GM12864 (cell line): ENCODE measurements at places on chromosomes 4 and X.

GRCh38 chr4:13355111-13355880 lies 128.8 kb downstream of the RAB28 start:
- no peak for DNase-seq

GRCh38 chrX:124035657-124036056 lies 74.2 kb downstream of the STAG2 start:
- no peak for DNase-seq

GRCh38 chr4:40722576-40723161 lies 27.1 kb upstream of the NSUN7 start:
- peak; percentile 77 for DNase-seq

DNA sequence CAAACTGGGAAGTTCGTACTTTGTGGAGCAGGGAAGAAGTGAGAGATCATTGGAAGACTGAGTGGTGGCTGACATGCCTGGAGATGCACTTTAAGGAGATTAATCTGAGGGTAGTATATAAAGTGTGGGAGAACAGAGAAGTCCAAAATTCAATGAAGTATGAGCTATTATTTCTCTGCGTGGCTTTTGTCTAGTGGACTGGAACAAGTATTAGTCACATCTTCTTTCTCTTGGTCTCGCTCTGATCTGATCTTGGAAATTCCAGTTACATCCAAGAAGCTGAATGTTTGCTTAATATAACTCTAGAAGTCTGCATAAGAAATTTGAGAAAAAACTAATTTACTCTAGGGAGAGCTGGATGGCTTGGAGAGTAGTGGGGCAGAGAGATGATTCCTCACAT lies 64.8 kb upstream of the NR0B1 start:
- no peak for DNase-seq

- DNase-seq, result peak; percentile 37
Measured at GRCh38 chr4:139015948-139016471, 429 bp downstream of the NOCT start.

GRCh38 chrX:31606771-31607170 lies 534.9 kb upstream of the FTHL17 start:
- no peak for DNase-seq

DNA sequence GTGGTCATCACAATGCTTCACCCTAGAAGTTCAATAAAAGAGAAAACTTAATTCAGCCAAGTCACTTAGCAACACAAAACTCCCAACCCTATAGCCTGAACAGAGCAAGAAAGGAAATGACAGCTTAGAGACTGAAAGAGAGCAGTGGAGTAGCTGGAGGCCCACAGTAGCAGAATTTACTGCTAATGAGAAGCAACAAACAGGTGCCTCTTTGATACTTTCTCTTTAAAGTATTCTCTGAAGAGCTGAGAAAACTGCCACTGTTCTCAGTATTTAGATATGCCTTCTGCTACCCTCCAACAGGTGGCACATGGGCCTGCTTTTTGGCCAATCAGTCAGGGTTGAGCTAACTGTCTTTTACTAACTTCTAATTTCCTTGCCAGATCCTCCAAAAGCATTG lies 240.0 kb downstream of the GPC3 start:
- DNase-seq, result no peak

DNA sequence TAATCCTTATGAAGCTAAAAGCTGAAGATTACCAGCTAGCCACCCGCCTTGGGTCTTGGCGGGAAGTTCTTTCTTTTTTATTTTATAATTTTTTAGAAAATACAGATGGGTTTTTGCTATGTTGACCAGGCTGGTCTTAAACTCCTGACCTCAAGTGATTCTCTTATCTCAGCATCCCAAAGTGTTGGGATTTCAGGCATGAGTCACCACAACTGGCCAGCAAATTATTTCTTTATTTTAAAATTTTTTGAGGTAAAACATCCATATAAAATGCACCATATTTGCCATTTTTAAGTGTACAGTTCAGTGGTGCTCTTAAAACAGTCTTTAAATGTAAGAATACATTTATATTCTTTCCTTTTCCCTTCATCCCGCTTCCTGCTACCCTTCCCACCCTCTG lies 40.6 kb upstream of the ANTXR2 start:
- no peak for DNase-seq

GRCh38 chrX:24676403-24677024 lies 17.2 kb upstream of the POLA1 start:
- no peak for DNase-seq

- DNase-seq, result no peak
Measured at GRCh38 chr4:3451956-3452355, 10.2 kb downstream of the HGFAC start.

- no peak for DNase-seq
Measured at GRCh38 chr4:181949704-181950312, 293.4 kb upstream of the TENM3 start.

DNA sequence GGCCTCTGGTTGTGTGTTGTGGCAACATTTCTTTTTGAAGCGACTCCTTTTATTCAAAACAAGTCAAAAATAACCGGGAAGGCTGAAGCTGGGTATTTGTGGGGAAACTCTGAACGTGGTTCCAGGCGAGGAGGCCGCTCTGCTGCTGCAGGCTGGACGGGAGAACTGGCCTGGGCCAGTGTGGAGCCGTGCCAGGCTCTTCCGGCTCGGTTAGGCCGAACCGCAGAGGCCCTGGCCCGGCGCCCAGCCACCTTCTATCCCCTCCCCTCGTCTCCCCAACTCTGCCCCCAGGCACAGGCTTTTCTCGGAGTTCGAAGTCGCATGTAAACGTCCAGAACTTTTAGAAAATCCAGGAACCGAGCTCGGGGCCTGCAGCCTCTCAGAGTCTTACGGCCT lies 2.4 kb upstream of the BCOR start:
- no peak for DNase-seq

DNA sequence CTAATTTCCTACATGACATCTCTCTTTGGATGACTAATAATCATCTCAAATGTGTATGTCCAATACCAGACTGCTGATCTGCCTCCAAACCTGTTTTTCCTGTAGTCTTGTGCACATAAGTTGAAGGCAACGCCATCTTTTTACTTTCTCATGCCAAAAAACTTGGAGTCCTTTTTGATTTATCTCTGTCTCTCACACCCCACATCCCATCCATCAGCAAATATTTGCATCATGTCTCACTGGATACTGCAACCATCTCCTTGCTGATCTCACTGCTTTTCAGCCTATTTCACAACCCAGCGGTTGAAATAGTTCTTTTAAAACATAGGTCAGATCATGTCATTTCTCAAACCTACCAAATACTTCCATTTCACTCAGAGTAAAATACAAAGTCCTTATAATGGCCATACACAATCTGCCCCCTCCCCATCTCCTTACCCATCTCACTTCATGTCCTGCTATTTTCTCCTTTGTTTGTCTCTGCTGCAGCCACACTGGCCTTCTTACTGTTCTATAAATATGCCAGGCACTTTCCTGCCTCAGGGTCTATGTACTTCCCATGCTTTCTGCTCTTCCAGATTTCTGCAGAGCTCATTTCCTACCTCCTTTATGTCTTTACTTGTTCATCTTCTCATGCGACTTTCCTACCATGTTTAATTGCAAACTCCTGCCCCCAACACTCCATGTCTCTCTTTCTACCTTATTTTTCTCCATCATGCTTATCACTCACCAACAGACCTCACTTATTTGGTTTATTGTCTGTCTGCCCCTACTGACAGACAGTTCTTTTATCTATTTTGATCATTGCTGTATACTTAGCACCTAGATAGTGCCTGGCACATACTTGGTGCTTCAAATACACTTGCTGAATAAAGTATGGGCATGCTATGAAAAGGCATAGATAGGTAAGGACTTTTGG lies 98.8 kb downstream of the ANXA3 start:
- DNase-seq, result no peak

- DNase-seq, result no peak
Measured at GRCh38 chr4:181807771-181808170, 435.4 kb upstream of the TENM3 start.

GRCh38 chr4:100008048-100008447 lies 58.0 kb upstream of the H2AZ1 start:
- no peak for DNase-seq

DNA sequence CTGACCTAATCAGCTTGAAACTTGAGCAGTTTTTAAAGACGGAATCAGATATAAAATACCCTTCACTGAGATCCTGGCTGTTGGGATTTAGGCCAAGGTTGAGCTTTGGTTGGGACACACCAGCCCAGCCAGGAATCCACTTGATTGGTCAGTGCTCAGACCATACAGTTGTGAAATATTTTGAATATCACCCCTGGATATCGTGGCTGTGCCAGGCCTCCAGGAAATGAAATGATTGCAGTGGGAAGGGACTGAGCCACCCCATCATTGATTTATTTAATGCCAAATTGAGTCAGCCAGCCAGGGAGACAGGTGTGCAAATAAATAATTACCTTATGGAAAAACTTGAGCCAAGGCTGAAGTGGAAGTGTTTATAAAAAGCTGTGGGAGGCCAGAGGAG lies 128.4 kb upstream of the SCML1 start:
- DNase-seq, result no peak

DNA sequence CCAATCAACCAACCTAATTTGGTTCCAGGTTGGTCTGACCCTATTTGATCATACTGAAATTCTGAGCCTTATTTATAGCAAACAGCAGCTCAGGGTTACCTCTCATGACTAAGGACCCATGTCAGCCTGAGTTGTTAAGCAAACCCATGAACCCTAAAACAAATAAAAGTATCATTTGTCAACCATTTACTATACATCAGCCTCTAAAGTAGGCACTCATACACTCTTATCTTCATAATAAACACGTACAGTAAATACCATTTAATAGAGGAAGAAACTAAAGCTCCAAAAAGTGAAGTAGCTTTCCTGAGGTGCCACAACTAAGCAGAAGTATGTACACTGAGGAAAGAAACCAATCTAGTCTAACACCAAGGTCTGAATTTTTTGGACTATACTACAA lies 25.2 kb downstream of the MANBA start:
- no peak for DNase-seq

DNA sequence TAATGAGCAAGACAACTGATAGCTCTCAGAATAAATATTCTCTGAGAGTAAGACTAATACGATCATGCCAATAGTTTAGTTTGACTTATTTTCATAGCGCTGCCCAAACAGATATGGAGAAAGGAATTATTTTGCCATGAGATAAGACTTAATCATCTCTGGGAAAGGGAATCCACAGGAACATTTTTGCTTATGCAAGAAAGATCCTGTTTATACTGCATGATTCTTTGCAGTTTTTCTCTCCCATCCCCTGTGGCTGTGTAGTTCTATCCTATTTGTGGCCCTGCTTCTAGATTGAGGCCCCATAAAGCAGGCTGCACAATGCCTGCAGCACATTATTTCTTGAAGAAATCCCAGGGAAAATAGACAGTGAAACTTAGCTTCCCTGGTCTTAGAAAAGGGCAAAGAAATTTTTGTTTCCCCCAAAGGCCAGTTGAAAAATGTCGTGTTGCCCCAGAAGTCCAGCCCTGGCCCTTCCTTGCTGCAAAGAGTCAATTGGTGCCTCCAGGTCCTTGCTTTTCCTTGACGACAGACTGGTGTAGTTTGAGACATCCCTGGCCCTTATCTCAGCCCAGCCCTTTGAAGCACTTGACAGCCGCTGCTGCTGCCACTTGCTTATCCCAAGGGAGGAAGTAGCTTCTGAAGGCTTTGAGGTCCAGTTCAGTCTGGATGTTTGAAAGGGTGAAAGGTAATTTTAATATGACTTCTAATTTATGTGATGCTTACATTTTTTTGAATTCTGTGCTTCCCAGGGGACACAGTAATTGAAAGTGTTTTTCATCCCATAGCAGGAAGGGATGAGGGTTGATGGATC lies 45.0 kb upstream of the SH3RF1 start:
- DNase-seq, result no peak

GRCh38 chr4:188459381-188459780 lies 320.1 kb downstream of the TRIML1 start:
- no peak for DNase-seq

DNA sequence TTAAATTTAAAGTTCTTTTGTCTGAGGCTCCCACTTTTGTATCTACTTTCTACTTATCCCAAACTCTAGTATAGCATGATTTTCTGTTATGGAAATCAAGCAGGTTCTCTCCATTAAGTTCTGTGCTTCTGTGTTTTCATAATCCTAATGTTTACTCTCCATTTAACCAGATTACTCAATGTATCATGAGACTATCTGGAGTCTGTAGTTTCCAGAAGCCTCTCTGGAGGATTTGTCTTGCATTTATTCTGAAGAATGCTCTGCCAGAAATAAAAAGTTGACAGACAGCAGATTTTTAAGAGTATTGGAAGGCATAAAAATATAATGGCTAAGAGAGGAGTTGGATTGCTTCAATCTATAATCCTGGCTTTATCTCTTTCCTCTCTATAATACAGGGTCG lies 39.2 kb upstream of the PLS3 start:
- no peak for DNase-seq

- DNase-seq, result no peak
Measured at GRCh38 chr4:72864898-72865297, 204.6 kb downstream of the COX18 start.

GRCh38 chr4:83153417-83153816 lies 38.9 kb upstream of the PLAC8 start:
- DNase-seq, result no peak

DNA sequence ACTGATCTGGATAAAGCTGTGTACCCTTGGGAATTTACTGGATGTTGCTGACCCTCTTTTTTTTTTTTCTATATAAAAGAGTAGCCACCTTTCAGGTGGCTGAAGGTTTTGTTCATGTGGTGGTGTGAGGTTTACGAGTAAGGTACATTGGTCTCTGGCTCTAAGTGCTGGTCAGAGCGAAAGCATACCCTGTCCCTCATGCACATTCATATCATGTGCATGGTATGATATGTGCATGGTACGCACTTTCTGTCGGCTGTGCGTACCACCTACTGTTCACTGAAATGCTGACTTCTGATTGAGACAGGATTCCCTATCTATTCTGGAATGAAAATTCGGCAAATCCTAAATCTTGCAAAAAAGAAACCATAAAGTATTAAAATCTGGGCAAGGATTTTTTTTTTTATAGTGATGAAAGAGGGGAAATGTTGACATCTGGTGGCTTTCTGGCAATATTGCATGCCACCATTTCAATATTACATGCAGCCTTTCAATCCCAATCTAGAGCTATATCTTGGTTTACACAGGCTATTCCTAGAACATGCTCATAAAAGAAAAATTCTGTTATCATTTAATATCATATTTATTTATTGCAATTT lies 32.8 kb downstream of the FAM149A start:
- DNase-seq, result no peak

GRCh38 chr4:17066236-17066635 lies 167.8 kb upstream of the LDB2 start:
- DNase-seq, result no peak

GRCh38 chr4:177349191-177349590 lies 39.5 kb downstream of the NEIL3 start:
- no peak for DNase-seq

- peak; percentile 50 for DNase-seq
Measured at GRCh38 chrX:120749141-120749846, 119.4 kb upstream of the C1GALT1C1 start.

- no peak for DNase-seq
Measured at GRCh38 chr4:181970366-181970765, 272.8 kb upstream of the TENM3 start.

DNA sequence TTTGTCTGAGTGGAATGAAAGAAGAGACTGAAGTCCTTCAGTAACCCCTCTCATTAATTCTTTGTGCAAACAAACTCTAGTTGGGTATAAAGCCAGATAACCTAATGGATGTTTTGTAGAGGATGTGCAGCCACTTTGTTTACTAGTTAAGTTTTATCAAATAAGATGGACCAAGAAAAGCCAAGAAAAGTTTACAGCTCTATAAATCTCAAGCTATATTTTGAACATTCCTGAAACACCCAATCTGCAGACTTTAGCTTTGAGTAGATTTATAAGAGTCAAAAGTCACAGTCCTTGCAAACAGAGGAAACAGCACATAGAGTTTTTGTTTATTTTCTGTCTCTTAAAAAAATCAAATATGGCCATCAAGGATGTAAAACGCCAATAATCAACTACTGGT lies 452.9 kb downstream of the SPRY1 start:
- no peak for DNase-seq

- DNase-seq, result no peak
Measured at GRCh38 chr4:9938933-9939332, 82.4 kb downstream of the SLC2A9 start.
